Activated CD4-positive, alpha-beta T cell treated with anti-CD3 and anti-CD28 coated beads, Interleukin-2, amount 10 ng/mL, durations not matched to agents 7 days and 5 days (primary cell): ENCODE measurements at places on chromosomes 11 and 22. TPM values are rescaled to one million over a fixed set of nuclear protein-coding genes. Genes with fewer than 3 reads are reported as not detected.

DNA sequence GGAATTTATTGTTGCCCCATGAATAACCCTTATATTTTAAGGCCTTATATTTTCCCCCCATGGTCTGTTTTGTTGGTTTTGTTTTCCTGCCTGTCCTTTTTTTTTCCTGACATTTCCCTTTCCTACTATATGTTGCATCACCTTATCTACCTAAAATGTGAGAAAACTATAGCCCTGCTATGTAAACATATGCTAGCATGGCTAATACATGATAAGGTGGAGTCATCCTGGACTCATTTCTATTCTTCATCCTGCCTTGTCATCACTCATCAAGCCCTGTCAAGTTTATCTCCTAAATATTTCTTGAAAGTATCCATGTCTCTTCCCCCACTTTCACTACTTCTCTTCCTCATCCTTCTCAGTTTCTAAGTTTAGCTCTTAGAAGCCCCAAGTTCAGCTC, 2168.8 kb upstream of the RAG2 start:
- no peak for DNase-seq

- no peak for DNase-seq
These were observed 4.6 kb upstream of the APOL3 start for GRCh38 chr22:36165141-36165540.

GRCh38 chr11:86014221-86014620, 54.7 kb downstream of the PICALM start:
- no peak for DNase-seq

DNA sequence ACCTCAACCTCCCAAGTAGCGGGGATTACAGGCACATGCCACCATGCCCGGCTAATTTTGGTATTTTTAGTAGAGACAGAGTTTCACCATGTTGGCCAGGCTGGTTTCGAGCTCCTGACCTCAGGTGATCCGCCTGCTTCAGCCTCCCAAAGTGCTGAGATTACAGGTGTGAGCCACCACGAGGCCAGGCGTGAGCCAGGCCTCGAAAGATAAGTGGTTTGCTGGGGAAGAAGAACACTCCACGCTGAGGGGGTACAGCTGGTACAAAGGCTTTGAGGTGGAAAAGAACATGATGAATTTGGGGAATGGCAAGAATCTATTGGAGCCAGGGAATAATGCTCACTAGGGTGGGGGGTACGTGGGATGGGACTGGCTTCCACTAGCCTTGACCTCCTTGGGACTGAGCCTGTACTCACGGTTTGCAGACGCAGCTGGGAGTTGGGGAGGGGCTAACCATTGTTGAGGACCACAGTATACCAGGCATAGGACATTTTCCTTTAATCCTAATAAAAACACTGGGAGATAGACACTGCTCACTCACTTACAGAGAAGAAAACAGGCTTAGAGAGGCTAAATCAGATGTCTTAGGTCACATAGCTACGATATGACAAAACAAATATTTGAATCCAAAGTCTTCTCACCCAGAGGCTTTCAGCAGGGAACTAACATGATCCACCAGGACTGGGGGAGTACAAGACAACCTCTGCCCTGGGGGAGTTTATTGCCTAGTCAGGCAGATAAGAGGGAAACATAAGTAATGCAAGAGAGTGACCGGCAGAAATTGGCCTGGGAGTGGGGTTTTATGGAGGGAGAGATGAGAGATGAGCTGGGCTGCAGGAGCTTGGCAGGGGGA, 4.9 kb downstream of the SLCO2B1 start:
- DNase-seq: no peak

GRCh38 chr22:24803064-24803542, 2.9 kb upstream of the SGSM1 start:
- DNase-seq: peak; percentile 56

DNA sequence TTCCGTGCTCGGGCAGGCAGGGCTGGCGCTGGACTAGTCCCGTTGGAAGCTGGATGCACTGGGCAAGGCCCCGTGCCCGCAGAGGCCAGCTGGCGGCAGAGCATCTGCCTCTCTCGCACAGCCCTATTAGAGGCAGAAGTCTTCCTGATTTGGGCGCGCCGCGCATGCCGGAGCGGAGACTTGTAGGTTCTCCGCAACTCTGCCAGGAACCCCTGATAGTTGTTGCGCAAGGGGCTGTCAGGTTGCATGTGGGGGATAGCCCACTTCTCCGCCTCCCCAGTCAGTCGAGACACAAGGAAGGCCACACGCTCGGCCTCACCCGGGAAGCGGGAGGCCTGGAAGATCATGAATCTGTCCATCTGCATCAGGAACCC, 1.2 kb downstream of the RTL6 start:
- DNase-seq: no peak

DNA sequence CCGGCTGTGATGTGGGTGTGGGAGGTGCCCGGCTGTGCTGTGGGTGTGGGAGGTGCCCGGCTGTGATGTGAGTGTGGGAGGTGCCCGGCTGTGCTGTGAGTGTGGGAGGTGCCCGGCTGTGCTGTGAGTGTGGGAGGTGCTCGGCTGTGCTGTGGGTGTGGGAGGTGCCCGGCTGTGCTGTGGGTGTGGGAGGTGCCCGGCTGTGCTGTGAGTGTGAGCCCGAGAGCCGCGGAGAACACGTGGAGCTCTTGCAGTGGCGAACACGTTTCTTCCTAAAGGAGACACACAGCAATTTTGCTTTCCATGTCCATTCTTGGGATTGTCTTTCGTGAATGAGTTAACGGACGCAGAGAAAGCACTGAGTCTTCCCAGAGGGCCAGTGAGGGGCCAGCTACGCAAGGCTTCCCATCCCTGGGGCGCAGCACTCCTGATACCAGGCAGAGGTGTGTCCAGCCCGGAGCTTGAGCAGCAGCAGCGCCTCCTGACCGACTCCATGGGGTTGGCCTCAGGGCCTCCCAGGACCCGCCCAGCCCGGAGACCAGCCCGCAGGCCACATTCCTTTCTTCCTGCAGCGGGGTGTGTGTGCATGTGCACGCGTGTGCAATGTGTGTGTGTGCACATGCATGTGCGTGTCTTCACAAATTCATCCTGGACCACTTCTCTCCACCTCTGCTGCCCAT, 245.0 kb upstream of the B3GAT1 start:
- no peak for DNase-seq

DNA sequence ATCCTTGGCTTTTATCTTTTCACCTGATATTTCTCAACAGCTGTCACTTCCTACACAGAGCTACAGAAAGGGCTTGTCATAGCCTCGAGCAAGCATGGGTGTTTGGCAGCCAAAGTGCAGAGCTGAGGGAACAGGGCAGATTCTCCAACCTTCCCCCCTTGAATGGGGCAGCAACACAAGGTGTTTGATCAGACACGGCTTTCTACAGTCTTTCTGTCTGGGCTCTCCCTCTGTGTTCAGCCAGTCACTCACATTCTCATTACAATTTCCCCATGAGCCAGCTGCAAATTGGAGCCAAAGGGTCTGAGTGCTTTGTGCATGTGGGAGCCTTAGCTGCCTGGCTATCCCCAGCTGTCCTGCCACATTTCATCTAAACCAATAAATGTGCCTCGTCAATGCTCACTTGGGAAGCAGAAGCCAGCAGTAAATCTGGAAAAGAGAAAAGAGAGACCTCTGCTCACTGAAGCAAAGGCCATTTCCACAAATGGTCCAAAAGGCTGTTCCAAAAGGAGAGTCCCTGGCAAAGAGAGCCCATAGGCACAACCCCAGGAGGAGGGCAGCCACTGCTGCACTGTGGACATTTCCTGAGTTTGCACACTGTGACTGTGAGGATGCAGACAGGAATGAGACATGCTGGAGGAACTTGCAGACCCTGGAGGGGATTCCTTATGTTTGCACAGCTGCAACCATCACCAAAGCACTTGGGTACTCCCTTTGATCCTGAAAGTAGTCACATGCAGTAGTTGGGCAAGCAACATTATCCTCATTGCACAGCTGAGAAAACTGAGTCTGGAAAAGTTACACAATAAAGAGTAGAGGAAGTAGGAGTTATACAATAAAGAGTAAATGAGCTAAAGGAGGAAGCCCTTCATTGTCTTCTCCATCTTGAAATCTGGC, 186.8 kb downstream of the FAM181B start:
- DNase-seq: no peak

DNA sequence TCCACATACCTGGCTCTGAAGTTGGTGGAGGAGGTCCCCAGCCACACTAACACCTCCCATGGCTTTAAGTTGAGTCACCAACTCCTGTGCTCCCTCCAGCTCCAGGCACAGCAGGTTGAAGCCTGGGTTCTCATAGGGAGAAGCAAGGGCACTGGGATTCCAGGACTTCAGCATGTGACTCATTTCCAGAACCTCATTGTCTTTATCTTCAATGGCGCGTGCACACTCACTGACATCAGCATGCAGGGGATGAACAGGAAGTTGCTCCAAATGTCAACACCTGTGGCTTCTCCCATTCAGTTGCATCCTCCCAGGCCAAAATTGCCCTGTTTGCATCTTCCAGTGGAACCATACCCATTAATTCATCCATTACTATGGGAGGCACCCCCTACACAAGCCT, 5.8 kb upstream of the UBQLNL start:
- no peak for DNase-seq

DNA sequence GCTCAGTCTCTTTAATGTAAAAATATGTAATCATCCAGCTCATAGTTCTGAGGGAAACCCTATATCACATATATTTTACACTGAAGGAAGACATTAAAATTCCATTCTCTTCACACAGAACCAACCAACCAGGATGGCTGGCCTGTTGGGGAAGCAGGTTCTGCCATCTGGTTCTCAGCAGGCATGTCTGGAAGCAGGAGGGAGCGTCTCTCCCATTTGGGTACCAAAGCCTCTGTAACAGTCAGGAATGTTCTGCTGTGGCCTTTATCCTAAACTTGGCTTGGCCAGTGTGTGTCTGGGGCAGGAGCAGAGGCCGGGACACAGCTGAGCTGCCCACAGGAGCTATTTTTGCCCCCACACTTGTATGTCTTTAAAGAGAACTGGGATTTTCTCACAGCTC, 29.2 kb downstream of the SGSM3 start:
- DNase-seq: no peak

DNA sequence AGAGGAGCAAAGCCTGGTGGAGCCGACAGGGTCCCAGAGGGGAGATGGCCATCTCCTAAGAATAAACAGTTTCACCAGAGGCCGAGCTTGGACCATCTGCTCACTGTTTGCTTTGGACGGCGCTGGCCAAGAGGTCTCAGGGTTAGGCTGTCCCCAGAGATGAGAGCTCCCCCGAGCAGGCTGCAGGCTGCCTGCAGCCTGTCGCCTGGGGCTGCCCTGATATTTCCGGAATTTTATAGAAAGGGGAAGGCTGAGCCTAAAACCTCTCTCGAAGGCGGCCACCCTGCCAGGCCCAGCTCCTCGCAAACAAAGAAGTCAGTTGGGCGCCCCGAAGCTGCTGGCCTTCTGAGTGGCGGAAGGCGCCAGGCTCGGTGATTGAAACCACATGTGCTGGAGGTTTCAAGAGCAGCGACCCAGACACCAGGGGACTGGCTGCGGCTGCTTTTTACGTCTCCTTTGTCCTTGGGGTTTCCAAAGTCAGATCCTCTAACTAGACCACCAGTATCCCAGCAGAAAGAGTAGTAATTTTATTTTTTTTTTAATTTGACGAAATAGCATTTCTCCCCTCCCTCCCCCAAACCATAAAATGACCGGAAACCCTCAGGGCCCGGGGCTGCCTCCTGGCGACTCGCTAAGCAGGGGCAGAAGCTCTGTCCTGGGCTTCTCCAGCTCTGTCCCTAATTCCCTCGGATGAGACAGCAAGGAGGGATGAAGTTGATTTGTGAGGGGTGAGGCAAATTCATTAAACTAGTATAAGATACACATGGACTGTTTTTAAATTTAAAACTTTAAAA, 57.4 kb downstream of the CLMP start:
- no peak for DNase-seq

RRP8 gene
- 27.1 TPM for total RNA-seq

RGL4 gene
- total RNA-seq: 30.1 TPM

B4GAT1 gene
- total RNA-seq: 8.5 TPM

SDHD gene
- total RNA-seq: 87.6 TPM

KRTAP5-7 gene
- not detected for total RNA-seq

MAPK8IP1 gene
- 0.56 TPM for total RNA-seq

FRMD8 gene
- total RNA-seq: 52.1 TPM

KCNJ11 gene
- 1.2 TPM for total RNA-seq

PHOX2A gene
- not detected for total RNA-seq

LRRC32 gene
- 0.87 TPM for total RNA-seq
